C1 segment of cervical spinal cord (tissue), 14 donors: ENCODE measurements at places on chromosomes 2 and 18.
A peak's percentile ranks its signal among the peaks of the same experiment; 100 is the strongest.

DNA sequence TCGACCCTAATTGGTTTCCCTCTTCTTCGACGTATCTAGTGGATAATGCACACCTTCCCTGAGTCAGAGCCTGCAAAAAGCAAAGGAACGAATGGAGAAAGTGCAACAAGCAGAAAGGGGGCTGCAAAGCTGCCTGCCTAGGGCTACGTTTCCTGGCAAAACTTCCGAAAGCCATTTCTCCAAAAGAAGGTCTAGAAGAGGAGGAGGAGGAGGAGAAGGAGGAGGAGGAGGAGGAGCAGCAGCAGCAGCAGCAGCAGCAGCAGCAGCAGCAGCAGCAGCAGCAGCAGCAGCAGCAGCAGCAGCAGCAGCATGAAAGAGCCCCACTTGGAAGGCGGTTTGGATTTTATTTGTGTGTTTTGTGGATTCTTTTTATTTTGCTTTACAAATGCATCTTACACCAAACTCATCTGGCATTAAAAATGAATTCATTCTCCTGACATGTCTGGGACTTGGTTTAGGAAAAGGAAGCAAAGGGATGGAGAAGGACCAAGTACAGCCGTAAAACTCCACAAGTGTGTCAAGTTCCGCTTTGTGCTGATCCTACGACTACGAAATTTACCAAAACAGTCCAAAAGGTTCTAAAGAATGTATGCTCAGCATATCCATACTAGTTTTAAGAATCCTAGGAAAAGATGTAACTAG, 2.0 kb downstream of the TCF4 start:
- peak; percentile 16 for DNase-seq

- no peak for DNase-seq
Observed at GRCh38 chr2:190838492-190838910, 42.1 kb upstream of the GLS start.

DNA sequence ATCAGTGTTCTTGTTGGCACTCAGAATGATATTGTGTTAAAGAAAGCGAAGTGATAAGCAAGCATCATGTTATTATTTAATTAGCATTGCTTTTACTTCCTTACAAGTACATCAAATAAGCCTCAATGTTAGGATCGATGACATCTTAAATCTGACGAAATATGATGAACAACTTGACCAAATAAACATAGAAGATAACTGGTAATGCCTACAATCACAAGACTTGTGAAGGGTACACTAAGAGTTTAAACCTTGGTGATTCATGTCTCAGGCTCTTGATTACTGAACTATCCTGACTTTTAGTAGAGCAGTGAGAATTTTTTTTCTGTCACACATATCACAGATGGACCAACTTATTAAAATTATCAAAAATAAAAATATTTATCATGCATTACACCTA, 500.8 kb upstream of the ZEB2 start:
- DNase-seq = no peak

DNA sequence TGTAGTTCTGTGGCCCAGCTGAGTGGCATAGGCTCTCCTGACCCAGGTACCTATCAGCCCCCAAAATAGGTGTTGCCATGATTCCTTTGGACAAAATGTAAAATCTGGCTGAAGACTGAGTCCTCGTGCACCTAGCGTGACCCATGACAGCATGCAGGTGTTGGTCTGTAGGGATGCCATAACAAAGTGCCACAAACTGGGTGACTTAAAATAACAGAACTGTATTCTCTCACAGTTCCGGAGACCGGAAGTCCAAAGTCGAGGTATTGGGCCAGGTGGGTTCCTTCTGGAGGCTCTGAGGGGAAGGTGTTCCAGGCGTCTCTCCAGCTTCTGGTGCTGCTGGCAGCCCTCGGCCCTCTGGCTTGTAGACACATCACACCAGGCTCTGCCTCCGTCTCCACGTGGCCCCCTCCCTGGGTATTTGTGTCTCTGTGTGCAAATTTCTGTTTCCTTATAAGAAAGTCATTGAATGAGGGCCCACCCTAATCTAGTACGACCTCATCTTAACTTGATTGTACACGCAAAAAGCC, 34.5 kb downstream of the LRRFIP1 start:
- DNase-seq = no peak

DNA sequence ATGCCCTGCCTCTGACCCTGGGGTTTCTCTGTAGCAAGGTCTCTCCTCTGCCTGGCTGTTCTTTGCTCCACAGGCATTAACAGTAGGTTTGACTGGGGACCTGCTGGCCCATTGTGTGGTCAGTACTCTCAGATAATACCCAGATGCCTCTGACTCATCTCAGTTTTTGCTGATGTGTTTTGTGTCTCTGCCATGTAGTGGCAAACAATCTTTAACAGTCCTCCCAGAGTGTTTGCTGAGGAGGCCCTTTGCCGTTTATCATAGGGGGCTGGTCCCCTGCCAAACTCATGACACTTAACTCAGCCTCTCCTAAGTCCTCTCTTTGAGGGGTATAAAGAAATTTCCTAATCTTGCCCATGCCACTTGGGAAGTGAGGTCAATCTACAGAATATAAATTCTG, 793.7 kb upstream of the FANCL start:
- DNase-seq = no peak

GRCh38 chr2:133953524-133953923, 300.3 kb upstream of the MGAT5 start:
- DNase-seq = no peak

DNA sequence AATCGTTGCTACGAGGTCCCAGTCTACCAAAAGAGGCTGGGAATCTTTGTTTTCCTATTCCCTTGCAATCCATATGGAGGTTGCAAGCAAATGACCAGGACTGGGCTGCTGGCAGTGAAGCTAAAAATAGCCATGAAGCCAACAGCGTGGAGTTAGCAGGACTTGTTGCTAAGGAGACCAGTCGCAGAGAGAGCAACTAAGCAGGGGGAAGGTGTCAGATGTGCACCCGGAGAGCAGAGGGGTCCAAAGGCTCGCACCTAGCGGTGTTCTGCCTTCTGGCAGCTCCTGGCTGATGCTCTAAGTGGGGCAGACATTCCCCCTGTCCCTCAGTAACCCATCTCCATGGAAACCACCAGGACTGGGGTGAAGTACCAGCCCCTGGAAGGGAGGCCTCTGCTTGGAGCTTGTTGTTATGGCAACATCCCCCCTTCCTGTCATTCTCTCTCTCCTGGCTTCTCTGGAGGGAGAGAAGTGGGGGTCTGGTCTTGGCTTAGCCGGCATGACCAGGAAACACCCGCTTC, 84.6 kb downstream of the DNMT3A start:
- DNase-seq = no peak

DNA sequence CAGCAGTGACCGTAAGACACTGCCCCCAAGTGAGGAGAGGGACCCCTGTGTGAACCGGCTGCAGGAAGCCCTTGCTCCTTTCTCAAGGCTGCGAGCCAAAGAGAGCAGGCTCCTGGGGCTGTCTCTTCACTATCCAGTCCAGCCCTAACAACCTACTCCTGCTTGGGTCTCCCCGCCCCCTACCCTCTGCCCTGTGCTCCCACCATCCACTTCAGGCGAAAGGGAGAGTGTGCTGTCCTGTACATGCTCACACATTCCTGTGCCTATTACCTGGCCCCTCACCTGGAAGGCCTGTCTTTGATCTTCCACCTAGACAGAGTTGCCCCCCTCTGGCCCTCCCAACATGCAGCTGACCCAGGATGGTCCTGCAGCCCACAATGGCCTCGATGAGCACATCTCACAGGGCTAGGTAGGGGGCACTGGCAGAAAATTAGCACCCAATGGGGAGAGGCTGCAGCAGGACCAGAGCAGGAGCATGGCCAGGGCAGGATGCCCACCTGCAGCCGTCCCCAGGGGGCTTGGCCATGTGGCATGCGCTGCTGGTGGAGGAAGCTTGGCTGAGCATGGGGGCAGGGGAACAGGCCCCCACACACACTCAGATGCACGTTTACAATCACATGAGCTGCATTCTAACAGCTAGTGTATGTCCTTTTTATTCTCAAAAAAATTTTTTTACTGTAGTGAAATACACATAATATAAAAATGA, 93.5 kb downstream of the POLR1A start:
- no peak for DNase-seq

DNA sequence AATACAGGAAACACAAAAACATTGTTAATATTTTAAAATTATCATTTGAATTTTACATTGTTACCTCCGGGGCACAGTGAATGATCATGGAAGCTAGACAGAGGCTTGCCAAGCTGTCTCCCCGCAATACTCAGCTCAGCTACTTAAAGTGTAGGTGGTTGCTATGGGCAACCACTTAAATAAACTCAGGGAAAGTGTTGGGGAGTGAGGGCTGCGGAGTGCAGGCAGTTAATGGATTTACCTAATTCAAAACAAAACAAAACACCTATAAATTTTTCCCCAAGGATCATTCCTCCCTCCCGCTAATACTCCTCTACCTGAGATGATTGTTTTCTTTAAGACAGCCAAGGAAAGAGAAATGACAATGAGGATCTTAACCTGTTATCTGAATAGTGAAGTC, 349.5 kb downstream of the TGIF1 start:
- DNase-seq = no peak

DNA sequence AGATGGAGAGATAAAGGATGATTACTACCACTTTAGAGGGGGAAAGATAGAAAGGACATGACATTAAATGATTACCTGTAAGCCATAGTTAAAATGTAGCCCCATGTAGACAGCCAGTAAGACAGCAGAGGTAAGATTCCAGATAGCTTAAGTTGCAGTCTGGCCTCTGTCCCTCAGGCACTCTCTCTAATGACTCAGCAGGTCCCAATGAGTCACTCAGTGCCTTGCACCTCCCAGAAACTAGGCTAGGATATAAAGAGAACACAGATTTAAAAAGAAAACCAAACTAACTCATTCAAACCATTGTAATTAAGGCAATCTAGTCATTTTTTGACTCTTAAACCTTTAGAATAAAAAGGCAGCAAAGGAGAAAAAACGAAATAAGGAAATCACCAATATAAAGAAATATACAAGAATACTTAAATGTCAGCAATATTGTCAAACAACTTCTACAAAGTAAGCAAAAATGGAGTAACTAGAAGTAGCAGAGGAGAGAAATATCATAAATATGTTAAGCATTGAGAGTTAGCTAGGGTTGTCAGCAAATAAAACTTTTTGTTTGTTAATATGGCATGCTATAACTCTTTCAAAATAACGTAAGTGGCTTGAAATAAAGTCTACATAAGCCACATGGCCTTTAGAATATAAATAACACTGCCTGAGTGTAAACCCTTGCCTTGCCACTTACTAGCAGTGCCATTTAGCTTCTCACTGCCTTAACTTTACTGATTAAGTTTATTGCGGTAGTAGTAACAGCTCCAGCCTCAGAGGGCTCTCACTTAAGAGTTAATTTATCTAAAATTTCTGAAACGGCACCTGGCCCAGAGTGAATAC, 48.5 kb downstream of the SOCS6 start:
- DNase-seq = no peak

GRCh38 chr2:10058251-10059015, 15.1 kb downstream of the KLF11 start:
- no peak for DNase-seq

- no peak for DNase-seq
Observed at GRCh38 chr2:10404324-10405143, 43.6 kb downstream of the ODC1 start.

DNA sequence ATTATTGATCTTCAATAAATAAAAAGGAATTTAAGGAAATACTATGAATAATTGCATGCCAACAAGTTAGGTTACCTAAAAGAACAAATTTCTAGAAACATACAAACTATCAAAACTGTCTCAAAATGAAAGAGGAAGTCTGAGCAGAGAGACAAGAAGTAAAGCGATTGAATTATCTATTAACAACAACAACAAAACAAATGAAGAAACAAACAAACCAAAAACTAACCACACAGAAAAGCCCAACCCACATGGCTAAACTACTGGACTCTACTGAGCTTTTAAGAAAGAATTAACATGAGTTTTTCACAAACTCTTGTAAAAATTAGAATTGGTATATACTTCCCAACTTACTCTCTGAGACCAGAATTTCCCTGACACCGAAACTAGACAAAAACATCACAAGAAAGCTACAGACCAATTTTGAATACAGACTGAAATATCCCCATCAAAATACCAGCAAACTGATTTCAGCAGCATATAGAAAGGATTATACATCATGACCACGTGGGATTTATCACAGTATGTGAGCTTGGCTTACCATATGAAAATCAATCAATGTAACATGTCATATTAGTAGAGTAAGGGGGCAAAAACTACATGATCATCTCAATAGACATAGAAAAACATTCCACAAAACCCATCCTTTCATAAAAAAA, 16.6 kb upstream of the GALNT1 start:
- no peak for DNase-seq

- DNase-seq = peak; percentile 73
Observed at GRCh38 chr2:20447437-20448245, 767 bp downstream of the RHOB start.
